ENCODE measurements at places on chromosomes 2 and 18.

DNA sequence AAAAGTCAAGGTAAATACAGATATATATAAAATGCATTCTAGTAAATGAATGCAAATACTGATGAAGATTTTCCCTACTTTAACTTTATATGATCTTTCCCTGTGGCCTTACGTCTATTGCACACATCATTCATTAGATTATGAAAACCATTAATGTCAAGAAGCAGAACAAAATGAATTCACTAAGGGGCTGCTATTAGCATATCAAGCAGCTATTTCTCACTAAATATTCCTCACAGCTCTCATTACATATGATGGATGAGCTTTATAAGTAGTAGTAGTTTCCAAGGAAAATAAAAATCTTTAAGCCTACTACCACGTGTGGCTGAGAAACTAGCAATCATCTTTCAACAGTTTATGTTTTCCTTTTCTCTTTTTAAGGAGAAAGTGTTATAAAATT, 702.8 kb upstream of the SLC39A10 start:
- DNase-seq, result no peak

DNA sequence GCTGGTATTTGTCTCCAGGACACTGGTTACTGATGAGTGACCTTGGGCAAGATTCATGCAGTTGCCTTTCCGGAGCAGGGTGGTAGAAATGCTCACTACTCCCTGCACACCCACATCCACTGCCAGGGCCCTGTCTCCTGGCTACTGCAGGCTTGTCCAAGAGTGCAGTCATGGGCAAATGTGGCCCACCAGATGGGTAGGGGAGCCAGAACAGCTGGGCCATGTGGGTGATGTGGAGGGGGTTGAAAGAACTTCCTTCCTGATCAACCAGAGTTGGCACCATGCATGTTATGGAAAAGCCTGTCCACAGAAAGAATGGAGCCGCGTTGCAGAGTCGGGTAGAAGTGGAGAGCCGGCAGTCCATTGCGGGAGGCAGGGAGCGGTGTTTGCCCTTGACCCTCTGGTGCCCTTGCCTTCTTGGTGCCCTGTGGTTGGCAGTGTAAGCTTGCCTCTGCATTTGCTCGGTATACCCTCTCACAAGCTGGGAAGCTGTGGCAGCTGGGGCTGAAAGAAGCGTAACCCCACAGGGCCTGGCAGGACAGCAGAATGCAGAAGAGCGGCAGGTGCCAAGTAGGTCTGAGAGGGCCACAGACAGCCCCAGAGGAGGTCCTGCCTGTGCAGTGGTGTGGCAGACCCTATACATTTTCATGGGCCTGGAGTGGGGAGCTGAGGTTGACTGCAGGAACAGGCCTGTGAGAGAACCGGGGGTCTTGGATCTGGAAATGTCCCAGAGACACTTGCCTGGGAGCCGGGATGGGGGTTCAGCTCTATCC, 253.2 kb downstream of the TFCP2L1 start:
- no peak for DNase-seq

GRCh38 chr2:192155511-192156118, 39.1 kb downstream of the TMEFF2 start:
- DNase-seq, result no peak

GRCh38 chr2:30022444-30023071, 101.2 kb upstream of the ALK start:
- no peak for DNase-seq

GRCh38 chr2:148720501-148721001, 76.0 kb downstream of the EPC2 start:
- DNase-seq, result no peak

GRCh38 chr18:6022074-6022444, 126.7 kb upstream of the TMEM200C start:
- DNase-seq, result no peak

DNA sequence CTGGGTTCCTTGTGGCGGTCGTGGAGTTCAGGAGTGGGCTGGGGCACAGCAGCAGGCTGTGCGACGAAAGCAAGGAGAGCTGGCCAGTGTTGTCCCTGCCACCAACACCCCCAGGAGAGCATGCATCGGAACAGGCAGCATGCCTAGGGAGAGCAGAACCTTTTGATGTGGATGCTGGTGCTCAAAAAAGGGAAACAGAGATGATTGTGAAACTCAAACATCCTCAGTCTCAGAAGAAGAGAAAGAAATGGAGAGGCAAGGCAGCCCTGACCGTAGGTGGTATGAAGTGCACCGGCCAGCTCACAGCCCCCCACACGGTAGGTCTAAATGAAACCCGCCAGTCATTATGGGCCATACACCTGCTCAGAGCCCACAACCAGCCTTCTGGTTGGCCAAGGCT, 253.4 kb downstream of the GBX2 start:
- DNase-seq, result no peak
